CD4-positive, alpha-beta memory T cell (primary cell): ENCODE measurements at places on chromosomes 3 and 15.

DNA sequence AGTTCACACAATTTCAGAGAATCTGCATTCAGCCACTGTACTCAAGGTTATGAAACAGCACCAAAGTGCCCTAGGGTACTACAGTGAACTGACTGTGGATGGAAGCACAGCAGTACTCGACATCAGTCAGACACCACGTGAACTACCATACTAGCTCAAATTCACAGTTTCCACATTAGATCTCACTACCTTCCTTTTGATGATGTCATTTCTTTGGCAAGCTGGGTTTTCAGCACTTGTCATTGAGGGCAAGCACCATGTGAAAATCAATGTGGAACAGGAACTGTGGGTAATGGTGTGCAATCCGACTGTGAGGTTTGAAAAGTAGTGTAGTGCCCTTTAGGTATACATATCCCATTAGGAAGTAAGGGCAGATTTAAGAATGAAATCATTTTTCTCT, 110.5 kb upstream of the BFSP2 start:
- no peak for DNase-seq

DNA sequence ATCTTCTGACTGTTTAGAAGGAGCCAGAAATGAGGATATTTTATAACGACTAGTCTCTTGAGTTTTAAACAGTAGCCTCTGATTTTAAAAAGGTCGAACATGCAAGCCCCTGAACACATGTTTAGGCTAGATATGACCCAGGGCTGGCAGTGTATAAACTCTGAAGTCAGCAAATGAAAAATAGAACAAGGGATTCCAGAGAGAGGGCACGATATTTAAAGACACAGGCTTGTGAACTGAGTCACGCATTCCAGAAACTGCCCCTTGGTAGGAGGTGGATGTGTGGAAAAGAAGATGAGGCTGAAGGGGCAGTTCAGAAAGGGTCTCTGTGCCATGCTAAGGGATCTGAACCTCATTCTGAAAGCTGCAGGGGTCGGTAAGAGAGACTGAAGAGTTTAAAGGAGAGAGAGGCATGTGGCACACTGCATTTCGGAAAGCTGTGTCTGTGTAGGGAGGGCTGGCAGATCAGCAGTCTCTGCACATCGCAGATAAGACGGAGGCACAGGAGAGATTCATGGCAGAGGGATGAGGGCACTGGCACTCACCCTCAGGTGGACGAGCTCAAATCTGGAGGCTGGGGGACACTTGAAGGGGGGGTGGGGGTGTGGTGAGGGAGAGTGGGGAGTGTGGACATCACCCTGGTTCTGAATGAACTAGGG, 22.1 kb downstream of the ST8SIA2 start:
- DNase-seq, result no peak

DNA sequence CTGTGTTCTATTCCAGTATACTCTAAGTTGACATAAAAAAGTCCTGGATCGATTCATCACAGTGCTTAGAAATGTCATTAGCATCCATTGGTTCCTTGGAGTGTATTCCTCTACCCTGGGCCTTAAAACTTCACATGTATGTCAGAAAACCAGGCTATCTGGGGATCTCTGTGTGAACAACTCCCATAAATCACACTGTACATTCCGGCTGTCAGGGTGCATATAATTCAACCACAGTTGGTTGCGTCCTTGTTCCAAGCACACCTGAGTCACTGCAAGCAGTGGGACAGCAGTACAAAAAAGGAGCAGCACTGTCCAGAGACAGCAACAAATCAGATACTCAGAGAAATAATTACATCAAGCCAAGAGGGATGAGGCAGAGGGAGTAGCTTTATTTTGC, 52.4 kb downstream of the PDZRN3 start:
- DNase-seq, result no peak

GRCh38 chr15:70508561-70509281, 254.6 kb downstream of the UACA start:
- DNase-seq, result no peak

- no peak for DNase-seq
These were observed 37.5 kb upstream of the SUCLG2 start for GRCh38 chr3:67691926-67692325.

DNA sequence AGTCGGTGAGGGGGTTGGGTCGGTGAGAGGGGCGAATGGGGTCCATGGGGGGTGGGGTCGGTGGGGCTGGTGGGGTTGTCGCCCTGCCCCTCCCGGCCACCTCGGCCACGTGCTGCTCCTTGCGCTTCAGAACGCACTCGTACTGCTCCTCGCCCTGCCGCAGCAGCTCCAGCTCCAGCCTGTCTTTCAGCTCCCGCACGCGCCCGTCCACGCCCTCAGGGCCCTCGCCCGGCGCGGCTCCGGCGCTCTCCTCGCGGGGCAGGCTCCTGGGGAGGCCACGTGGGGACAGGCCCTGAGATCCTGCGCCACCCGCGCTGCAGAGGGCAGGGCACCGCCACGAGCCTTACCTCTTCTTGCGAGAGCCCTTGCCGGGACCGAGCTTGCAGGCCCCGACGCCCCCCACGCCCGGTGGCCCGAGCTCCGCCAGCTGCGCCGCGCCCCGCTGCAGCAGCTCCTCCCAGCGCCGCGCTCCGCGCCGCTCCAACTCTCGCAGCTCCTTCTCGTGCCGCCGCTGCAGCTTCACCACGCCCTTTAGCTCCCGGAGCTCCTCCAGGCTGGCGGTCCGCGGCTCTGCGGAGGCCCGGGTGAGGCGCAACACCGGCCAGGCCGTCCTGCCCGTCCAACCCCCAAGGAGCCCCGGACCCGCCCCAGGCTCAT, 8.2 kb upstream of the ANKRD63 start:
- DNase-seq, result no peak

DNA sequence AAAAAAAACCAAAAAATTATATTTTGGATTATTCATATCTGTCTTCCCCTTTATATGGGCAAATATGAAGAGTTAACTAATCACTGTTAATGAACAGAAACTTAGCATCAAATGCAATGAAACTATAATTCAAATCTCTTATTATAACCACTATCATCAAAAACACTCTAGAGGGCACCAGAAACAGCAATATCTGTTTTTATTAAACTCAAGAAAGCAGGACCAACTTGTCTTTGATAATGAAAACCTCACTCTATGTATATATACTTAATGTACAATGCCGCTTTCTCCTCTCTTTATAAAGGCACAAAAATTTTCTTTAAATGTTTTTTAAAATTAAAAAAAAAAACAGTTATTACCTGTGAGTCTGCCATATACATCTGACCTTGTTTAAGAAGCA, 92.7 kb downstream of the UACA start:
- DNase-seq, result peak; percentile 14

- DNase-seq, result no peak
These were observed 6.8 kb downstream of the SSR3 start for GRCh38 chr3:156548041-156548687.

- no peak for DNase-seq
These were observed 1090.9 kb downstream of the ROBO2 start for GRCh38 chr3:78130741-78131290.

- DNase-seq, result no peak
These were observed 24.6 kb upstream of the RSL24D1 start for GRCh38 chr15:55221090-55222011.

- no peak for DNase-seq
These were observed 749 bp downstream of the RSRC1 start for GRCh38 chr3:158110658-158111018.

DNA sequence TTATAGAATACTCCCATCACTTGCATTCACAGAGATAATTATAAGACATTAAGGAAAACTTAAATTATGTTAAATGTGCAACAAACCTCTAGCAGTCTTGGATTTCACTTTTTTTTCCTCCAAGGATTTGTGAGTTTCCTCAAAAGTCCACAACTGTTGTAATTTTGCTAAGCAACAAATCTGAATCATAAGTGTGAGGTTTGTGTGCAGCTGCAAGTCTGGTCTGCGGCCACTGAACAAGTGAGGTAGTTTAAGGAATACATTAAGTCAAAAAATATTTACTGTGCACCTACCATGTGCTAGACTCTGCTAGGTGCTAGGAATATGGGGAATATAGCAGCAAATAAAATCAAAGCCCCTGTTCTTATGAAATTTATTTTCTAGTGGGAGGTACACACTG, 70.2 kb downstream of the LRRC28 start:
- no peak for DNase-seq

- DNase-seq, result no peak
These were observed 118.6 kb downstream of the ANO10 start for GRCh38 chr3:43503067-43503728.

DNA sequence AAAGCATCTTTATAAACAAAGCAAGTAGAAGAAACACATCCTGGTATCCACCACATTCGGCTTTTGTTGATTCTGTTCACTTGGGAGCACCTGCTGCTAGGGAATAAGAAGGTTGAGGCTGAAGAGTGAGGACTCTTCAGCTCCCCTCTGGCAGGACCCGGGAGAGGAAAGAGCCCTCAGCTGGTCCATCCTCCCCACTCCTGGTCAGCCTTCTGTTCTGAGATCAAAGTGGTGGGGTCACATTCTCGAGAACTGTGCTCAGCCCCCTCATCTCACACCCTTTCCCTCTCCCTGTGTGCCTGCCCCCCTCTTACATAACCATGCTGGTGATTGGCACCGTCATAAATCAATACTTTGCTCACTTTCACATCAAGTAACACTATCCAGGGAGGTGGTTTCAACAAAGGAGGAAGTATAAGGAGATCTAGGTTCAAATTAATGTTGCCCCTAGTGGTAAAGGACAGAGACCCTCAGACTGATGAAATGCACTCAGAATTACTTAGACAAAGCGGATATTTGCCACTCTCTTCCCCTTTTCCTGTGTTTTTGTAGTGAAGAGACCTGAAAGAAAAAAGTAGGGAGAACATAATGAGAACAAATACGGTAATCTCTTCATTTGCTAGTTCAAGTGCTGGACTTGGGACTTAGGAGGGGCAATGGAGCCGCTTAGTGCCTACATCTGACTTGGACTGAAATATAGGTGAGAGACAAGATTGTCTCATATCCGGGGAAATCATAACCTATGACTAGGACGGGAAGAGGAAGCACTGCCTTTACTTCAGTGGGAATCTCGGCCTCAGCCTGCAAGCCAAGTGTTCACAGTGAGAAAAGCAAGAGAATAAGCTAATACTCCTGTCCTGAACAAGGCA, at the start of gene NR1I2:
Gene NR1I2, plus strand, starts transcription at position 772 of the 869 bp plus-strand sequence.
- no peak for DNase-seq
